Chondrocyte (in vitro differentiated cells): ENCODE measurements at places on chromosomes 12 and 14. TPM values are rescaled to one million over a fixed set of nuclear protein-coding genes. Genes with fewer than 3 reads are reported as not detected.

- peaks cover 2% of the 10 kb centered on the region for H3K36me3 ChIP-seq
- no peak for DNase-seq
- H3K4me3 ChIP-seq, result peak overlapping the region; percentile 50
- peak overlapping the region; percentile 89 for H3K27ac ChIP-seq
- H3K27me3 ChIP-seq, result no peaks in the 10 kb centered on the region
- H3K4me1 ChIP-seq, result peaks cover 38% of the 10 kb centered on the region
Measured at GRCh38 chr12:50597200-50598195, 92.7 kb downstream of the DIP2B start.

DNA sequence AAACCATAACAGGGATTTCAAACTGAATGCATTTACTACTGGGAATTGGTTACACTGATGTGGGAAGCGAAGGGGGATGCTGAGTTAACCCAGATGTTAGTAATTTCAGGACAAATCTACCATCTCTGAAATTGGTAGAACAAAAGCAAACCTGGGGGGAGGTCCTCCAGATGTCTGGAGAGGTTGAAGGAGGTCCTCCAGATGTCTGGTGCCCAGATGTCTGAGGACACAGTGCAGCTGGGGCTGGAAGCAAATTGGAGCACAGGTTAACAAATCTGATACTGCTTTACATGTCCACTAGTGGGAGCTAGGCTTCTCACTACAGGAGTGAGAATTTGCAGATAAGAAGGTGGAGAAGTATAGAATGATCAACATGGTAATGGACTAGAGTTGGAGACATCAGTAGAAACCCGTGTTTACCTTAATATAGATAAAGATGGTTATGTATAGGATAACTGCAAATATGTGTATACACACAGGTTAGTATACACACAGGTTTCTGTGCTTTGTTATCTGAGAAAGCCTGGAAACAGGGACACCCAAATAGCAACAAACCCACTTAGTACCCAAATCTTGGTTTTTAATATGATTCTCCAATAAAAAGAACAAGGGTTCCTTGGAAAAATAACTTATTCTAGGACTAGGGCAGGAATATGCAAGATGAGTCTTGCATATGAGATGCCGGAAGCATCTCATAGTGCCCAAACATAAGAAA, 162.5 kb downstream of the C12orf50 start:
- no peaks in the 10 kb centered on the region for H3K36me3 ChIP-seq
- peaks cover 19% of the 10 kb centered on the region for H3K4me1 ChIP-seq
- no peak for DNase-seq
- no peak overlapping the region for H3K4me3 ChIP-seq
- H3K27me3 ChIP-seq, result no peaks in the 10 kb centered on the region
- no peak overlapping the region for H3K27ac ChIP-seq

GRCh38 chr12:116639765-116640164, 80.6 kb downstream of the MAP1LC3B2 start:
- H3K4me1 ChIP-seq, result no peaks in the 10 kb centered on the region
- no peak overlapping the region for H3K4me3 ChIP-seq
- peaks cover 2% of the 10 kb centered on the region for H3K36me3 ChIP-seq
- no peaks in the 10 kb centered on the region for H3K27me3 ChIP-seq
- DNase-seq, result no peak
- no peak overlapping the region for H3K27ac ChIP-seq

DNA sequence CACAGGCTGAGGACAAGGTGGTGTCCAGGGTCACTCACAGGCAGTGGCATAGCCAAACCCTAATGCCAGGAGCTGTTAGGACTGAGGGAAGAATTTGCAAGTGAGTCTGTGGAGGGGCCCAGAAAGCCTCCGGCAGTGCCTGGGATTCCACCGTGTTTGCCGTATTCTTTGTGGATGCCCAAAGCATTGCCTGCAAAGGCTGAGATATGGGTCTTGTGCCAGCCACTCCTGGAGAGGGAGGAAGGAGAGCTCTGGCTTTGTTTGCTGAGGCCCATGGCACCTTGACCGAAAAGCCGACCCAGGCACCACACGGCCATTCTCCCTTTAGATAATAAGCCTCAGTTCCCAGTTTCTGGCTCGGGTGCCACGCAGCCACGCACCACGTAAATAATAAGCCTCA, 35.8 kb upstream of the GALNT9 start:
- H3K4me3 ChIP-seq, result no peak overlapping the region
- peaks cover 1% of the 10 kb centered on the region for H3K36me3 ChIP-seq
- DNase-seq, result peak; percentile 26
- H3K27ac ChIP-seq, result no peak overlapping the region
- H3K4me1 ChIP-seq, result no peaks in the 10 kb centered on the region
- peaks cover 27% of the 10 kb centered on the region for H3K27me3 ChIP-seq

- no peaks in the 10 kb centered on the region for H3K27me3 ChIP-seq
- peak; percentile 98 for DNase-seq
- H3K4me1 ChIP-seq, result peaks cover 34% of the 10 kb centered on the region
- no peak overlapping the region for H3K4me3 ChIP-seq
- peak overlapping the region; percentile 89 for H3K27ac ChIP-seq
Measured at GRCh38 chr12:131912518-131913274, 16.4 kb upstream of the PUS1 start.

- H3K27me3 ChIP-seq, result no peaks in the 10 kb centered on the region
- no peaks in the 10 kb centered on the region for H3K4me1 ChIP-seq
- no peak overlapping the region for H3K27ac ChIP-seq
Measured at GRCh38 chr12:89721291-89721987, 12.8 kb upstream of the ATP2B1 start.

DNA sequence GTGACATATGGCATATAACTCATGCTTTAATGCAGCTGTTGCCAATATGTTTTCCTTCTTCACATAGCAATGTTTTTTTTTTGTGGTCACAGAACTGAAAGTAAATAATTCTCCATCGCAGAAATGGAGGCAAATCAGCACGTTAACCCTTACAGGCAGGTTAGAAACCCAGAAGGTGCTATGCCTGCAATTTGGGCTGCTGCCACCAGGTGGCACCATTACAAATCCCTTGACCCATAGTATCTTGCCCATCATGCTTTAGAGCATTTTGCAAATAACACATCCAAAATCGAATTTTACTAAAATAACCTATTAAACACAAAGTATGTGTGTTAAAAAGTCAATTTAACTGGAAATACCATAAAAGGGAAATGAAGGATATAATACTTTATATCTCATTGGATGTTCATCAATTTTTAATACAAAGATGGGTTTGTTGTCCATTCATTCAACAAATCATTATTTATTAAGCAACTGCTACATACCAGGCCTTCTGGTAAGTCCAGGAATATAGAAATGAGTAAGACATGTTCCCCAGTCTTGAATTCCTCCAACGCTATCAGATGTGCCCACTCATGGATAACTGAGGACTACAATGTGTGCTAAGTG, 340.1 kb downstream of the GLT1D1 start:
- DNase-seq, result no peak
- no peak overlapping the region for H3K4me3 ChIP-seq
- no peaks in the 10 kb centered on the region for H3K4me1 ChIP-seq
- H3K27ac ChIP-seq, result no peak overlapping the region
- peaks cover 3% of the 10 kb centered on the region for H3K36me3 ChIP-seq
- no peaks in the 10 kb centered on the region for H3K27me3 ChIP-seq

- H3K27ac ChIP-seq, result no peak overlapping the region
- DNase-seq, result no peak
- no peak overlapping the region for H3K4me3 ChIP-seq
- H3K27me3 ChIP-seq, result peaks cover 28% of the 10 kb centered on the region
- no peaks in the 10 kb centered on the region for H3K36me3 ChIP-seq
- no peaks in the 10 kb centered on the region for H3K4me1 ChIP-seq
Measured at GRCh38 chr12:111101003-111101402, 180.6 kb upstream of the MYL2 start.

- H3K27ac ChIP-seq, result no peak overlapping the region
- no peak overlapping the region for H3K4me3 ChIP-seq
- no peaks in the 10 kb centered on the region for H3K4me1 ChIP-seq
- H3K27me3 ChIP-seq, result no peaks in the 10 kb centered on the region
- peaks cover 20% of the 10 kb centered on the region for H3K36me3 ChIP-seq
Measured at GRCh38 chr12:109580272-109580671, 6.7 kb downstream of the MVK start.

DNA sequence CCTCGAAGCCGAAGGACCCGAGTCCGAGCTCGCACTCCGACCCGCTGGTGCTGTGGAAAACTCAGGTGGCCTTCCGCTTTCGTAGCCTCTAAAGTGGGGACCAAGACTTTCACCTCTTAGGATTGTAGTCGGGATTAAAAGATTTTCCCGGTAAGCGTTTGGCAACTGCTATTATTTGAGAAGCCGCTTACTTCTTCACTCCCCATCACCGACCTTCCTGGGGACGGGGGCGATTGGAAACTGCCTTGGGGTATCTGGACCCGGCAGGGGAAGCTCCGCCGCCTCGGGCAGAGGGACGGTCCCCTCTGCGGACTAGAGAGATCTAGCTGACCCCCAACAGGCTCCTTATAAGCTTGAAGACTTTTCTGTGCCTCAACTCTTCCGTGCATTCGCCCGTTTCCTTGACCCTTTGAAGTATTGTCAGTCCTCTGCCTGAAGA, 659 bp downstream of the TRAFD1 start:
- no peaks in the 10 kb centered on the region for H3K36me3 ChIP-seq
- DNase-seq, result no peak
- no peaks in the 10 kb centered on the region for H3K27me3 ChIP-seq
- peak overlapping the region; percentile 78 for H3K4me3 ChIP-seq
- peak overlapping the region; percentile 85 for H3K27ac ChIP-seq

DNA sequence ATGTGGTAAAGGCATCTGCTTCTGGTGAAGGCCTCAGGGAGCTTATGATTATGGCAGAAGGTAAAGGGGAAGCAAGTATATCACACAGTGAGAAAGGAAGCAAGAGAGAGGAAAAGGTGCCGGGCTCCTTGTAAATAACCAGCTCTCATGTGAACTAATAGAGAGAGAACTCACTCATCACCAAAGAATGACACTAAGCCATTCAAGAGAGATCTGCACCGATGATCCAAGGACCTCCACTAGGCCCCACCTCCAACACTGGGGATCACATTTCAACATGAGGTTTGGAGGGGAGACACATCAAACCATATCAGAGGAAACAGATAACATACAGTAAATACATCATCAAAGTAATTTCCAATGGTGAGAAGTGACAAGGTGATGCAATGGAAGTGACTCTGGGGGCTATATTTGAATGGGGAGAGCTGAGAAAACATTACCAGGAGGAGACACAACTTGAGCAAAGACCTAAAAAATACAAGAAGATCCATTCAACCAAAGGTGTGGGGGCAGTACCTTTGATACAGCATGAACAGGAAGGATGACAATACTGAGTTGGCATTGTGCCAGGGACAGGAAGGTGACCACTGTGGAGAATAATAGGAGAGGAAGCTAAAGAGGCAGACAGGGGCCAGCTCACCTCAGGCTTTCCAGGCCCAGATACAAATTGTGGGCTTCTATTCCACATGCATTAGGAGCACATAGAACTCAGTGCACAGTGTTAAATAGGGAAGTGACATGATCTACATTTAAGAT, 134.4 kb upstream of the GRIP1 start:
- DNase-seq, result no peak
- no peaks in the 10 kb centered on the region for H3K4me1 ChIP-seq
- no peaks in the 10 kb centered on the region for H3K36me3 ChIP-seq

DNA sequence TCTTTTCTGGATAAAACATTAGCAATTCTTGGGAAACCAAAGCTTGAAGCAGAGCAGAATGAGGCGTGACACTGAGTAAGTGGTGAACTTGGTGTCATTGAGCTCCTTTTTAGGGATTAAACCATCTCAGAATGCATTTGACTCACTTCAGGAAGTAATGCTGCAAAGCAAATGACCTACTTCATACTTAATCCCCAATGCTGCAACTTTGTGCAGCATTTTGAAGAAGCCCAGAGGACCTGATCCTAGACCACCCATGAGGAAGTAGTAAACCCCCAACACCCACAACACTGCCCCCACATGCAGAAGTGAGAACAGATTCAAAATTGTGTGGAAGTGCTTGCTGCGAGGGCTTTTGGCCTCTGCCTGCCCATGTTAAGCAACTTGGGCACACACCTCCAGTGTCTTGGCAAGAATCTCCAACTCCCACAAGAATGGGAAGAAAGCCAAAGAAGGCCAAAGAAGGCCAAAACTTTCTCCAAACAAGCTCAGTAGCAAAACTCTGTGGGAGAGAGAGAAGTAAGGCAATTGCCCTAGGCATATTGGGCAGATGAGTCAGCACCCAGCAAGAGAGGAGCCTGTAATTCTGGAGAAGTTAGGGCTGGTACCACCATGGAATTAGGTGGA, 69.2 kb upstream of the ETV6 start:
- no peak for DNase-seq
- H3K4me3 ChIP-seq, result no peak overlapping the region
- H3K27me3 ChIP-seq, result no peaks in the 10 kb centered on the region
- no peaks in the 10 kb centered on the region for H3K36me3 ChIP-seq

GRCh38 chr14:58243790-58244555, 670 bp upstream of the PSMA3 start:
- DNase-seq, result no peak
- peak overlapping the region; percentile 93 for H3K27ac ChIP-seq
- no peaks in the 10 kb centered on the region for H3K27me3 ChIP-seq
- H3K4me1 ChIP-seq, result peaks cover 38% of the 10 kb centered on the region
- peaks cover 4% of the 10 kb centered on the region for H3K36me3 ChIP-seq

DNA sequence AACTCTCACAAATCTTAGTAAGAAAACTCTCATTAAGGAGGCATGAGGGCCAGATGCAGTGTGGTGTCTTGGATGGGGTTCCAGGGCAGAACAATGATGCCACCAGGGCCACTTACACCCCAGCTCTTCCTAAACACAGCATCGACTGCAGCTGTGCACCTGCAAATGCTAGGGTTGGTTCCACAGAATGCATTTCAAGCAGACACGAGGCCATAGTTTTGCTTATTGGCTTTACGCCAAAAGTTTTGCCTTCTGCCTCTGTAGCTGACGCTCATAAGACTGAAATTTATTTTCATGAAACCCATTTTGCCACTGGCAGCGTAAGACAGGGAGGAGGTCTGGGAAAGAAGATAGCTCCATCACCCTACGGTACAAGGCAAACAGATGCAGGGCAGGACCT, 179.0 kb downstream of the RIMBP2 start:
- H3K36me3 ChIP-seq, result peaks cover 4% of the 10 kb centered on the region
- no peaks in the 10 kb centered on the region for H3K4me1 ChIP-seq
- no peaks in the 10 kb centered on the region for H3K27me3 ChIP-seq
- DNase-seq, result no peak
- H3K4me3 ChIP-seq, result no peak overlapping the region

- peaks cover 53% of the 10 kb centered on the region for H3K4me1 ChIP-seq
- H3K4me3 ChIP-seq, result no peak overlapping the region
- H3K27ac ChIP-seq, result no peak overlapping the region
- DNase-seq, result no peak
- no peaks in the 10 kb centered on the region for H3K36me3 ChIP-seq
Measured at GRCh38 chr12:19242581-19242980, 113.0 kb downstream of the PLEKHA5 start.

GRCh38 chr12:132319991-132320570, 9.3 kb downstream of the GALNT9 start:
- peaks cover 8% of the 10 kb centered on the region for H3K4me1 ChIP-seq
- H3K27me3 ChIP-seq, result peaks cover 46% of the 10 kb centered on the region
- H3K4me3 ChIP-seq, result no peak overlapping the region
- DNase-seq, result peak; percentile 72

Gene SLC2A14
- total RNA-seq, result 0.60 to 2.3 TPM (median 1.8 TPM) in 3 replicates

Gene CNTN1
- total RNA-seq, result 1.6 to 4.1 TPM (median 1.8 TPM) in 3 replicates

Gene FAM90A1
- not detected in 3 replicates for total RNA-seq

Gene KRT77
- not detected in 3 replicates for total RNA-seq

Gene STAC3
- total RNA-seq, result 1.1 to 2.8 TPM (median 1.3 TPM) in 3 replicates

Gene AICDA
- total RNA-seq, result not detected in 3 replicates
